Astrocyte of the spinal cord (primary cell): ENCODE measurements at places on chromosomes 11 and 22.

- no peak for DNase-seq
Observed at GRCh38 chr22:23530106-23530505, 50.0 kb downstream of the IGLL1 start.

- no peak for DNase-seq
Observed at GRCh38 chr11:128262463-128263345, 324.7 kb downstream of the ETS1 start.

GRCh38 chr11:26283852-26284408, 48.0 kb upstream of the ANO3 start:
- no peak for DNase-seq

DNA sequence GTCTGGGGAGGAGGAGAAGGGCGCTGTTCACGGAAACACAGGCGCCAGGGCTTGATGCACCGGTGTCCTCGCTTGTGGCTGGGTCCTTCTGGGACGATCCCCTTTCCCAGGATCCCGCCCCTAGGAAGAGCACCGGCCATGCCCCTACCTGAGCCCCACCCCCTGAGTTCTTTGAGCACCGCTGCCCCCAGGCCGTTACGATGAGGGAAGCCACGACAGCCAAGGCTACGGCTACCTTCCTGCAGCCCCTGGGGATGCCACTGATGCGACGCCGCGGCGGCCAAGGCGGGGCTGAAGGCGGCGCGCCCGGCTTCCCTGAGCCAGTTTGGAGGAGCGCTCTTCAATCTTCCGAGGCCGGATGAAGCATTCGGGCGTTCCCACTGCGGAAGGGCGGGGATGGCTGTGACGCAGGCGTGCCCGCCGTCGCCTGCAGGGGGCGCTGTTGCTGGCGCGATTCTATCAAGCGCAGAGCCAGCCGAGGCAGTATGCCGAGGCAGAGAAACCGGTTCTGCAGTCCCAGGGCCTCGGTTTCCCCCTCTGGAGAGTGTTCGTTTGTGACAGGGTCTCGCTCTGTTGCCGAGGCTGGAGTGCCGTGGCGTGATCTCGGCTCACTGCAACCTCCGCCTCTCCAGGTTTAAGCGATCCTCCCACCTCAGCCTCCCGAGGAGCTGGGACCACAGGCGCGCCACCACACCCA, 9.7 kb upstream of the NEFH start:
- DNase-seq, result peak; percentile 41

DNA sequence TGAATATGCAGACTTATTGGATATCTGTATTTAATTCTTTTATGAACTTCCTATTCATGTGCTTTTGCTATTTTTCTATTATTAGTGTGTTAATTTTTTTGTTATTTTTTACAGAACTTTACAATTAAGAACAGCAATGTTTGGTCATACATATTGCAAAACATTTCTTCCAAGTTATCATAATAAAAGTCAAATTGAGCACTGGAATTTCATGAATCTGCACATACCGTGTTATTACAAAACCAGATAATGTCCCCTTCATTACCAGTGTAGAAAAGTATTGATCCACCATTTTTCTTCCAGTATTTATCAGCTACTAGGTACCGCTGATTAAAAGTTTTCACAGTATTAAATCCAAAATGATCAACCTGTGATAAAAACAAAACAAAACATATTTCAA, 40.5 kb downstream of the PRCP start:
- DNase-seq, result no peak

DNA sequence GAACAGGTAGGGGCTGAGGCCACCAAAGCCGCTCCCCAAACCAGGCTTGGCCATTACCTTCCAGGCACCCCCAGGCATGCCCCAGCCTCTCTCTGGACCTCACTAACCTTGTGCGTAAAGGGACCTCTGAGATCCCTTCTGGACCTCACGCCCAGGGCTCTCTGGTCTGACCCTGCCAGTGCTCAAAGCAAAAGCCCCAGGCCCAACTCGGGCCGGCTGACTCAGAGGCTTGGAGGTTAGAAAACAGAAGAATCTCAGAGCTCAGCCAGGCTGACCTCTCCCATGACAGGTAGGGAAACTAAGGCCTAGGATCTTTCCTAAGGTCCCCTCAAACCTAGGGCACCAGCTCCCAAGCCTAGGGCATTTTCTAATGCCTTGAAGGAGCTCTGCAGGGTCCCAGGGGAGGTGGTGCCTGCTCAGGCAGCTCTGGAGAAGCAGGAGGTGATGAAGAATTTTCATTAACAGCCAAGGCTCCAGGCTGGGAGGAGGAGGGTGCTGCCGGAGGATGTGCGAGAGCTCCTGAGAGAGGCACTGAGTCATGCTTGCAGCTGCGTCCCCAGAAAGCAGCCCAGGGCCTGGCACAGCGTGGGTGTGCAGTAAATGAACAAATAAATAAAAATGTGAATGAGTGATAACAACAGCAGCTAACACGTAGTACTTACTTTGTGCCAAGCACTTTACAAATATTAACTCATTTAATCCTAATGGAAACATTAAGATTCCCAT, 25.6 kb downstream of the ARRB1 start:
- peak; percentile 86 for DNase-seq

- no peak for DNase-seq
Observed at GRCh38 chr11:121482231-121483129, 29.7 kb upstream of the SORL1-AS1 start.

- DNase-seq, result no peak
Observed at GRCh38 chr11:116595305-116595880, 177.4 kb downstream of the BUD13 start.

GRCh38 chr11:7858006-7858405, 61.3 kb upstream of the OR5P2 start:
- no peak for DNase-seq
